ENCODE measurements at places on chromosomes 7 and 10. TPM values are rescaled to one million over a fixed set of nuclear protein-coding genes. Genes with fewer than 3 reads are reported as not detected.

EMX2 gene
- total RNA-seq: not detected

DNA sequence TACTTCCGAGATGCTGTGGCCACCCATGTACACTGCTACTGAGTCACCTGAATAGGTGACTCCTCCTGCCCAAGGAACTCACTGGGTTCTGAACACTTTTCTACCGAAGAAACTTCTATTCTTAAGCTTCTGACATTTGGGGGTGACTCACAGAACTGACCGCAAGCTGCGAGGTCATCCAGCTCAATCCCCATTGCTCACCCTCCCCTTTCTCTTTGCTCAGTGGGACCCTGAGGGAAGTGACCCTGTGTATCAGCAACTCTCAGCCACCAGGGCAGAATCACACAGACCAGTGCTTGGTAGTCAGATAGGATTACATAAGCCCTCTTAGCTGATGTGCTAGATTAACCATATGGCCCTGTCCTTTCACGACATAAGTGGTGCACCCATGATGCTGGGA lies 46.3 kb downstream of the INSYN2A start:
- H3K4me3 ChIP-seq: no peak overlapping the region
- H3K4me1 ChIP-seq: peaks cover 4% of the 10 kb centered on the region
- H3K36me3 ChIP-seq: no peaks in the 10 kb centered on the region
- no peak overlapping the region for H3K27ac ChIP-seq

GRCh38 chr7:80106498-80107113 lies 28.0 kb upstream of the GNAI1 start:
- peaks cover 21% of the 10 kb centered on the region for H3K4me1 ChIP-seq
- H3K36me3 ChIP-seq: no peaks in the 10 kb centered on the region
- H3K4me3 ChIP-seq: peak overlapping the region; percentile 19
- H3K27ac ChIP-seq: peak overlapping the region; percentile 75
- DNase-seq: no peak

DNA sequence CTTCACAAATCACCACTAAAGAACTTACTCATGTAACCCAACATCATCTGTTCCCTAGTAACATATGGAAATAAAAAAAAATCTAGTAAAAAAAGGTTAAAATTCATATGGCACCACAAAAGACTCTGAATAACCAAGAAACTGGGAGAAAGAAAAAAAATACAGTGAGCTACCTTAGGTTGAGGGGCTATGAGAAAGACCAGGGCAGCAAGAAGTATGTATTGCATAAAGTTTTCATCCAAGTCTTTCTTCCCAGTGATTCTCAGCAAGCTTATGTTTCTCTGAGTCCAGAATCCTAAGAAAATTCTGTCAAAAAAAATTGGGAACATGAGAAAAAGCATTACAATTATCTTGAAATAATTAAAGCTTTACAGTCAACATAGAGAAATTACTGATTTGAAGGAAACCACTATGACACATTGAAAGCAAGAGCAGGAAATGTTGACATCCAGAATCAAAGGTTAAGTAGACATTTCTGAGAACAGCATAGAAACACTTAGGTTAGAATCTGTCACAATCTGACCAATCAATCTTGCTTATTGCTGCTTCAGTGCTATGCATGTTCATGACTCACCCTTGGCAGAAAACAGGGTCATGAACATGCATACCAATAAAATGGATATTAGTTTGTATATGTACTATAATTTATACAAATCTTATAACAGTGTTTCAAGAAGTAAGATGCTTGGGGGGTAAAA lies 494.0 kb upstream of the POT1 start:
- H3K4me3 ChIP-seq: no peak overlapping the region
- no peaks in the 10 kb centered on the region for H3K27me3 ChIP-seq
- H3K4me1 ChIP-seq: no peaks in the 10 kb centered on the region
- DNase-seq: no peak
- H3K36me3 ChIP-seq: no peaks in the 10 kb centered on the region
- H3K27ac ChIP-seq: no peak overlapping the region

GRCh38 chr10:119680050-119680449 lies 28.9 kb downstream of the BAG3 start:
- peaks cover 21% of the 10 kb centered on the region for H3K4me1 ChIP-seq
- H3K4me3 ChIP-seq: no peak overlapping the region
- peaks cover 5% of the 10 kb centered on the region for H3K36me3 ChIP-seq
- H3K27me3 ChIP-seq: no peaks in the 10 kb centered on the region
- no peak overlapping the region for H3K27ac ChIP-seq

DNA sequence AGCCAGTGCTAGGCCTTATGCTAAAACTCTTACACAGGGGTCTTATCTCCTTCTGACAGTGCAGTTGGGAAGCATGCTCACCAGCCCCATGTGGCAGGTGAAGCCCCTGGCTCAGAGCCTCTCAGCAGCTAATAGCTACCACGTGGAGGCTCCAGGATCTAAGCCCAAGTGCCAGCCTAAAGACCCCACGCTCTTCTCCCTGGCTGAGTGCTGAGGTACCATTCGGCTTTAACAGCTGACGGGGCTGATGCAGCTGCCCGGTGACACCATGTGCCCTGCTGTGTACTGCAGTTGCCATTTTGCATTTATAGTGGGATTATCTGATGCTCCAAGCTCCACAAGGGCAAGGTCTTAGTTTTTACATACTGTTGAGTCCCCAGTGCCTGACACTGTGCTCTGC lies 515.7 kb upstream of the GALNT17 start:
- H3K27me3 ChIP-seq: no peaks in the 10 kb centered on the region
- H3K4me3 ChIP-seq: no peak overlapping the region
- no peak for DNase-seq
- no peaks in the 10 kb centered on the region for H3K36me3 ChIP-seq

DNA sequence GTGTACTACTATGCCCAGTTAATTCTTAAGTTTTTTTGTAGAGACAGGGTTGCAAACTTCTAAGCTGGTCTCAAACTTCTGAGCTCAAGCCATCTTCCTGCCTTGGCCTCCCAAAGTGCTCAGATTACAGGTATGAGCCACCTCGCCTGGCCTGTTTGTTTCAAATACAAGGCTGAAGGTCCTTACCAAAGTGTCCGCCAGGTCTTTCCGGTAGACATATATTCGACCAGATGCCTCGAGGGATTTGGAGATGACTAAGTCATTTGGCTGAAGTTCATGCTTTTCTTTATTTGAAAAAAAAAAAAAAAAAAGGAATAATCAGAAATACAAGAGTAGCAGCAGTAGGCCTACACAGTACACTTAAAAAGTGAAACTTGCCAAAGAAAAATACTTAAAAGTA lies 204.5 kb upstream of the CDCA7L start:
- no peaks in the 10 kb centered on the region for H3K36me3 ChIP-seq
- H3K4me3 ChIP-seq: no peak overlapping the region
- no peaks in the 10 kb centered on the region for H3K4me1 ChIP-seq
- H3K27me3 ChIP-seq: no peaks in the 10 kb centered on the region
- H3K27ac ChIP-seq: no peak overlapping the region

Measured in activated naive CD8-positive, alpha-beta T cell treated with anti-CD3 and anti-CD28 coated beads for 36 hours (primary cell).